CMK (cell line): ENCODE measurements at places on chromosomes 3 and 15.

DNA sequence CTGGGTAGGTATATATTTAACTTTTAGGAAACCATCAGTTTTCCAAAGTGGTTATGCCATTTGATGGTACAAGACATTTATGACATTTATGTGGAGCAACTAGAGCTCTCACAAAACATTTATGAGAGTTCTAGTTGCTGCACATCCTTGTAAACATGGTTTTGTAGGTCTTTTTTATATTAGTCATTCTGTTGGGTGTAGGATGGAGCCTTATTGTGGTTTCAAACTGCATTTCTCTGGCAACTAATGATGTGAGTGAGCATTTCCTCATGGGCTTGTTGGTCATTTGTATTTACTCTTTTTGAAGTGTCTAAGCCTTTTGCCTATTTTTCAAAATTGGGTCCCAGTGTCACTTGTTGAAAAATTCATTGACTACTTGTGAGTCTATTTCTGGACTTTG, 45.7 kb upstream of the MGLL start:
- no peak for DNase-seq

DNA sequence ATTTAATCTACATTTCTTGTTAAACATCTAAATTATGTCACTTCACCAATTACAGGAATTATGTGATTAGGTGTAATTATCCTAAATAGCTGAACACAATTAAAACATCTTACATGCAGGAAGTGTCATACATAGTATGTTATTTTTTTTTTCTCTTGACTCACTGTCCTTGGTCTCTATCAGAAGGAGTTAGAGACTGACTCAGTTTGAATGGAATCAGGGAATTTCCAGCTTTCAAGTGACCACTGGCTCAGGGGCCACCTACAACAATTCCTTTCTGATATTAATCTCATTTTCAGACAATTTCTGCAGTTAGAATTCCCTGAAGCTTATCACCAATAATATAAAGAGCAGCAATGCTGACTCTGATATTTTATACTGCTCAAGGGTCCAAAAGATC, 400.7 kb downstream of the ROBO1 start:
- no peak for DNase-seq

DNA sequence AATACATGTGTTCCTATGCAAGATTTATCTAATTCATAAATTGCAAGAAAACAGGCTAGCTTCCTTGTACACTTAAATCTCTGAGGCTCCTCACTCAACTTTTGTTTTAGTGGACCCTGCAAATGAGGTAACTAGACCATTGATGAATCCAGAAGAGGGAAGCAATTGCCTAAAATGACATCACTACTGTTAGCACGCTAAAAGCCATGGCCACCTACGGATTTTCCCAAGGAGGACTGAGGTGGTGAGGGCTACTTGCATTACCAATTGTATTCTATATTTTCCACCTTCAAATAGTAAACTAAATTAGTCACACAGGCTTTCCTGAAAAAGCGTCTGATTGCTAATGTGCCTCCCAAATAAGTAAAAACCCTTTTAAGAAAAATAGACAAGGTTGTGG, 140.7 kb downstream of the GADL1 start:
- no peak for DNase-seq

GRCh38 chr3:114504941-114505628, 211.3 kb downstream of the TIGIT start:
- DNase-seq = no peak

GRCh38 chr3:151599103-151599672, 134.5 kb upstream of the AADACL2 start:
- no peak for DNase-seq
